ENCODE measurements at places on chromosomes 11 and 22. TPM values are rescaled to one million over a fixed set of nuclear protein-coding genes. Genes with fewer than 3 reads are reported as not detected.

DNA sequence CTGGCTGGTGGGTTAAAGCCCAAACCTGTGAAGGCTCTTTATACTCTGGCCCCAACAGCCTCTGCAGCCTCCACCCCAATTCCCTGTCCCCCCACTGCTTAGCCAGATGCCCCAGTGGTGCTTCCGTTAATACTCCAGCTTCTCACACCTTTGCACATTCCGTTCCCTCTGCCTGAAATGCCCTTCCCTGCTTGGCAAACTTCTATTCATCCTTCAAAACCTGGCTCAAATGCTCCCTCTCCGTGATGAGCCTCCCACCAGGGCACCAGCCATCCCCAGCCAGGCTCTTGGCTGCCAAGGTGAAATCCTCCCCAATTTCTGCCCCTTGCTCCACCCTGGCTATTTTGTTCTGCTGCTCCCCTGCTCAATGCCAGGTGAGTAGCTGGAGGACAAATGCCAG is 12.5 kb upstream of the FADS3 start:
- no peak for DNase-seq

DNA sequence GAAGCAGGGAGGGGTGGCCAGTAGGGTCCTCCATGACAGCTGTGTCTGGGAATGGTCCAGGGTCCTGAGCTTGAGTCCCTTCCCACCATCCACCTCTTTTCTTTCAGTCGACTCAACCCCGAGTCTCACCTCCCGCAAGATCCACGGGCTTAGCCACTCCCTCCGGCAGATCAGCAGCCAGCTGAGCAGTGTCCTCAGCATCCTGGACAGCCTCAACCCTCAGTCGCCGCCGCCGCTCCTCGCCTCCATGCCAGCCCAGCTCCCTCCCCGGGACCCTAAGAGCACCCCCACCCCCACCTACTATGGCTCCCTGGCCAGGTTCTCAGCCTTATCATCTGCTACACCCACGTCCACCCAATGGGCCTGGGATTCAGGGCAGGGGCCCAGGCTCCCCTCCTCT is 81.9 kb downstream of the CEP164 start:
- DNase-seq: no peak

GRCh38 chr11:62026739-62027370 is 59.4 kb upstream of the FTH1 start:
- DNase-seq: no peak

Gene RAB38
- 2.1 TPM for total RNA-seq

GRCh38 chr22:24338726-24339451 is 68.3 kb downstream of the SPECC1L start:
- DNase-seq: no peak

Gene PGA4
- total RNA-seq: not detected

Gene GLYAT
- not detected for total RNA-seq

GRCh38 chr11:64572143-64572542 is 18.9 kb upstream of the SLC22A12 start:
- DNase-seq: no peak

Gene CLCF1
- 5.8 TPM for total RNA-seq
